ENCODE measurements at places on chromosomes 7 and 10.

- no peak for DNase-seq
Measured at GRCh38 chr10:73232887-73233286, 14.2 kb downstream of the DNAJC9 start.

GRCh38 chr7:112160771-112161150, 45.4 kb downstream of the DOCK4 start:
- DNase-seq: no peak

GRCh38 chr7:94510582-94511496, 1.2 kb downstream of the CASD1 start:
- no peak for DNase-seq

- DNase-seq: no peak
Measured at GRCh38 chr10:79132681-79133381, 64.1 kb downstream of the ZMIZ1 start.

GRCh38 chr7:47638679-47639315, 56.9 kb upstream of the TNS3 start:
- no peak for DNase-seq

- DNase-seq: no peak
Measured at GRCh38 chr10:87618566-87619423, 40.9 kb upstream of the PAPSS2 start.

- DNase-seq: no peak
Measured at GRCh38 chr7:71710442-71710841, 578.5 kb downstream of the GALNT17 start.

- no peak for DNase-seq
Measured at GRCh38 chr7:69389216-69389615, 209.1 kb upstream of the AUTS2 start.

DNA sequence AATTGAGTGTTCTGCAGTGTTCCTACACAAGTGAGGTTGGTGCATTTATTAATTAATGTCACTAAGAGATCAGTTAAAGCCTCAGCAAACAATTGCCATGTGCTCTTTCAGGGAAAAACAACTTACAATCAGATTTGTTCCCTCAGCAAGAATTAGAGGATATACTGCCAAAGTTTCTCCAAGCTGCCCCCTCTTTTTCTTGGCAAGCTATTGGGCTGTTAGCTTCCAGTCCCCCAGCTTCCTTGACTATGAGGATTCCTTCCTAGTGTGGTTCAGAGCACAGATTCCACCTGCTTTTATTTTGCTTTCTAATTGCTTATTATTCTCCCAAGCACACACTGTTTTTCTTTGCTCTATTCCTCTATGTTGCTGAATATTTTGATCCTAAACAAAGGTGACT, 112.7 kb downstream of the RBM20 start:
- no peak for DNase-seq

- no peak for DNase-seq
Measured at GRCh38 chr10:99595770-99596465, 24.3 kb downstream of the SLC25A28 start.

DNA sequence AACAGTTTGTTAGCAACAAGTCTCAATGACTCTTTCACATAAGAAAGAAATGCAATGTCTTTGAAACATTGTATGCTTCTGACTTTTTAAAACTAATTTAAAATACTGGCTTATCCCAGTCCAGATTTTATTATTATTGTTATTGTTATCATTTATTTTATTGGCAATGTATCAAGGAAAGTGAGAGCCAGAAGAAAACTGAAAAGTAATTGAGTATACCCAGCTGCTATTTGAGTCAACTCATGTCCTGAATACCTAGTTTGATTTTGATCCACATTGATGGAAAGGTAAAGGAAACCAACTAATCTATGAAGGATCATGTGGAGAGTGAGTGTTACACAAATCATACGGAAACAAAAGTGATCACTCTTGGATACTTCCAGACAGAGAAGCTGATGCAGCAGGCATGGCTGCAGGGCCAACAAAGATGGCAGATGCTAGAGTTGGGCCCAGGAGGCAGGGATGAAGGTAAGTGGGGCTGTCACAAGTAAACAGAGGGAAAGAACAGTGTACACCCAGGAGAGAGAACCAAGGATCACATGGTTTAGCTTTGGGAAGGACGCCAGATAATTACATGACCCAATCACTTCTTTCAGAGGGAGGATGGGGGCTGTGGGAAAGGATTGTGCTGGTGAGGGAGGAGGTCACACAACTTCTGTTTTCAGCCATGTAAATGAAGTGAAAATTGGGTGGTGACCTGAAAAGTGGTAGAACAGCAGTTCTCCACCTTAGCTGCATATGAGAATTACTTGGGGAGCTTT, 179.2 kb upstream of the NAMPT start:
- no peak for DNase-seq

- DNase-seq: no peak
Measured at GRCh38 chr7:17685141-17685540, 255.2 kb downstream of the SNX13 start.

DNA sequence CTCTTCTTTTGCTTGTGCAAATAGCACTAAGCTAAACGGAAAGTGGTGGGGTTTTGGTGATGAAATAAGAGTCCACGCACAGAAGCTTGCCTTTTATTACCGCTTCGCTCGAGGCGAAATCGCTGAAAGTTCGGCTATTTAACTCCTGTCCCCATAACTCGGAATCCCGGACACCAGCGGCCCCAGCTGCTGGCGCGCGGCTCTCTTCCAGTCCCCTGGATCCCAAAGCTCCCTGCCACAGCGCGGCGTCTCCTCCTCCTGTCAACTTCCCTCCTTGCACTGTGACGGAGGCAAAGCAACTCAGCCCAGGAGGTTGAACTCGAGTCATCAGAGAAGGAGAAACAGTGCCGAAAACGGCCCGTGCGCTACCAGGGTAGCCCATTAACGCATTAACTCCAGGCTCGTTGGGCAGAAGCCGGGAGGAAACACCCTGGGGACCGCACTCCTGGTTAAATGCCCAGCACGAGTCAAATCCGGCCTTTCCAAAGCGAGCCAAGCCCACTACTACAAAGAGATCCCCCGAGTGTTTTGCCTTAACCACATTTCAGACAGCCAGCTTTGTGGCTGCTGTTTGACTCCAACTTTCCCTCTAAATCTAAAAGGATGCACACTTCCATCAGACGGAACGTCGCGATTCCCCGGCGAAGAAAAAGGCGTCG, 1.3 kb downstream of the SEMA3D start:
- no peak for DNase-seq

DNA sequence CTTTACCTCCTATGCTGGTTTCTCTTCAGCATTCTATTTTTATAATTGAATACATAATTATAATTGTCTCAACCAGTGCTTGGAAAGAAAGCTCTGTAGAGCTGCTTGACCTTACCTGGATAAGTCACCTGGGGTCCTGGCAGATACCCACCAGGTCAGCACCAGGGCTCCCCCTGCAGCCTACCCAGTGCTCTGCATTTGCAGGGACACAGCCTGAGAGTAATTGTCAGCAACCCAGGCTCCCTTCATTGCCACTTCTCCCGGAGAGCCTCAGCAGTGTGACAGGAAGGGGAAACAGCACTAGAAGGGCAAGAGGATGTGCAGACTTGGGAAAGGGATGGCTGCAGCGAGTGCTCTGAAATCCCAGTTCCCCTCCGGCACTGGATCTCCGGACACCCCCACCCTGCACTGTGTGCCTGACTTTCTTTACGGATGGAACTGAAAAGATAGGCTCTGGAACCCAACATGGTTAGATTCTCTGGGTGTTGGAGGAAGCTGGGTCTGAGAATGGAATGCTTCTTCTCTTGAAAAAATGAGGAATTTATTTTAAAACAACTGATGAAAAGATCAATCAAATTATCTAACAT, 11.4 kb upstream of the PAX4 start:
- DNase-seq: no peak

- no peak for DNase-seq
Measured at GRCh38 chr7:158683541-158683940, 21.1 kb downstream of the NCAPG2 start.

GRCh38 chr7:20033621-20034400, 183.4 kb downstream of the MACC1 start:
- no peak for DNase-seq

DNA sequence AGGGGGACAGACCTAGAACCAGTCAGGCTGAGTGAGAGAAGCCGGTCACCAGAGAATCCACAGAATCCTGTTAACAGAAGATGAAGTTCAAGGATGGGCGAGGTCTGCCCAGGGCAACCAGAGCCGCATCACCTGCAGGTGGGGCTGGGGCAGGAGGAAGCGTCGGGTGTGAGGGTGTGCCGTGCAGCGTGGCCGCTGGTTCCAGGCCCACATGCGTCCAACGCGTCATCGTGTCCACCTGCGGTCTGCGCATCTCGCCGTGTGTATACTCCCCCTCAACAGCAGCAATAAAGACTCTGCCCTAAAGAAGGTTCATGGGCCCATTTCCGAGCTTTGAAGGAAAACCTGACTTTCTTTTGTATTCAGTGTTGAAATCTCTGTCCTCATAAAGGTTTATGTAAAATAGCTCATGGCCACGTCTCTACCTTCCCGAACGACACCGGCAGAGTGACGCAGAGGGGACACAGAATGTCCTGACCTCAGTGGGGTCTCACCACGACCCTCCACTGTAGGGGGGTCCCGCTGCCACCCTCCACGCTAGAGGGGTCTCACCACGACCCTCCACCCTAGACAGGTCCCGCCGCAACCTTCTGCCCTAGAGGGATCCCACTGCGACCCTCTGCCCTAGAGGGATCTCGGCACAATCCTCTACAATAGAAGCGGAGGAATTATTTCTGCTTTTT, 446.9 kb downstream of the PTPRN2 start:
- DNase-seq: no peak

DNA sequence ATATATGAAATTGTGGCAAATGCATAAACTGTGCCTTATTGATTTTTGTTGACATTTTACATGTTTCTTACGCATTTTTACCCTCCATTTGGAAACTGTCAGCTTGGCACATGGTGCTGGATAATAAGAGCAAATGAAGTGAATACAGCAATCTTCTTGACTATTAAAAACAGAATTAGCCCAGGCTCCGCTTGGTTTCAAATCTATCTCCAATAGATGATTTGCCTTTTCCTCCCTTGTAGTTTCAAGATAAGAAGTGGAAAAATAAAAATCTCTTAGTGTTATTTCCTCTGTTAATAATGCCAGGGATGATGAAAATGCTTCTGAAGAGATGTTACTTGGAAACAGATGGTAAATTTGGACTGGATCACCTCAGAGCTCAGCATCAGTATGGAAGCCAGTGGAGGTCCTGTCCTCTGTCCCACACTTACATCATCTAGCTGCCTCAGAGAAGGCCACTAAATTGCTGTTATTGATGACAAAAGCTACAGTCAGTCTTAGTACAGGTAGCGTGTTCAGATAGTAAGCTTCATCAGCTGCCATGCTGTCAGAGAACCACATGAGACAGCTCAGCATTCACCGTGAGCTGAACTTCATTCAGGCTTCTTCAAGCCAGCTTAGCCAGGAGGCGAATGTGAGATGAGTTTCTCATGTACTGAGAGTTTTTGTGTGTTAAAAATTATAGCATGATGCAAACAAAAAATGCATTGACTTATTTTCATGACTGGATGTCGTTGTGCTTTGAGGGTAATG, 246.8 kb downstream of the CELF2 start:
- DNase-seq: no peak

- no peak for DNase-seq
Measured at GRCh38 chr7:55046582-55047342, 27.9 kb downstream of the EGFR start.

DNA sequence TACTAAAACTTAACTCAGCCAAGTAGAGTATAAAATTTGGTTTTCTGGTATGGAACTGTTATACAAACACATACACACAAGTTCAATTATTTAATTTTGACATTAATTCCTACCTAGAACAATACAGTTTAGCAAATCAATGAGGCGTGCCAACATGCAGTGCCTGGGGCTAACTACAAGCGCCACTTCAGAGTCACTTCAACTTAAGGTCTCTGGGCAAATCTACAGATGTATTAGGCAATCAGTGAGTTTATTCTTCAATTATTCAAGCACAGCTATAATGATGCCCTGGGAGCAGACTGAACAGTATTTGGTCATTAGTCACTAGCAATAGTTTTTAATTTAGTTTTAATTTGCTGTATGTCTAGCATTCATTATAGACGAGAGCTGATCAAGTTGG, 51.6 kb downstream of the HIBADH start:
- DNase-seq: no peak

GRCh38 chr10:27724287-27724686, 21.3 kb downstream of the MKX start:
- DNase-seq: no peak

- no peak for DNase-seq
Measured at GRCh38 chr10:24784923-24785322, 61.2 kb upstream of the ARHGAP21 start.

- DNase-seq: no peak
Measured at GRCh38 chr7:15856311-15856710, 169.8 kb upstream of the MEOX2 start.

DNA sequence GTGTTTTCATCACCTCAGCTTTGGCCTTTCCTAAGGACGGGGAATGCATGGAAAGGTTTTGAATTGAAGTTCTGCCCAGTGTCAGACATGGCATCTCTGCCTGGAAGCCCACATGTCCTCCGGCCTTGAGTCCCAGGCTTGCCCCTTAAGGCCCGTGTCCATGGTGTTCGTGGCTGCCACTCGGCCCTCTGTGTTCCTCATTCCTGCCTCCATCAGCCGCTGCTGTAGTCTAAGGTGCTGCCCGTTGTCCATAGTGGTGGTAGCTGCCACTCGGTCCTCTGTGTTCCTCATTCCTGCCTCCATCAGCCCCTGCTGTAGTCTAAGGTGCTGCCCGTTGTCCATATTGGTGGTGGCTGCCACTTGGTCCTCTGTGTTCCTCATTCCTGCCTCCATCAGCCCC, 180.7 kb upstream of the SHH start:
- no peak for DNase-seq

DNA sequence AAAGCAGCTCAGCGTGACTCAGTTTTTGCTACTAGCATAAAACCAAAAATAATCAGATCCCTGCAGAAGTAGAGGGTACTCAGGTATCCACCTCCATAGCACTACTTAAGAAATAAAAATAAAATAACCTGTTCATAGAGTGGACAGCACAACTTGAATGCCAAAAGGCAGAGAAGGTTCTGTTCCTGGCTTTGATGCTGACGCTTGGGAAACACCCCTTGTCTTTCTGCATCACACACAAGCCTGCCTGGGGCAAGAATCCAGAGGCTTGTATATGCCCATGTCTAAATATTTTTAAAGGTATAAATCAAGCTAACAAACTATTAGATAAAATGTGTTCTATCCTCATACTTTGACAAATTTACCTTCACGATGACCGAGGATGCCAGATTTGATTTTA, 207.3 kb downstream of the KIAA1217 start:
- DNase-seq: no peak

DNA sequence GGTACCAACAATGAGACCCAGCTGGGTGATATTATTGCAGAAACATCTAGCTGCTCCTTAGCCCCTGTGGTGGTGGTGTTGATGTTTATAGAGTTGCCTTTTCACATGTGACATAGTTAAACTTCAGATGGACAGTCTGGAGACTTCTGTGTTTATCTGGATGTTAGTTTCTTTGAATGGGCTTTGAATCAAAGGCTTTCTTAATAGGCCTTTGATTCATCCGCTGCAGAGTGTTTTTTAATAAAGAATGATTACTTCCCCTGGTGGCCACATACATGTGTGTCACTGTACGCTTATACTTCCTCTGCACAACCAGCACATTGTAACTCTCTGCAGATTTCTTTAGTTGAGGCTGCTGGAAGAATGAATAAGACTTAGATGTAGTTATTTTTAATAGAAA, 221.0 kb downstream of the DYNC1I1 start:
- DNase-seq: no peak

GRCh38 chr7:12747687-12748306, 60.4 kb downstream of the ARL4A start:
- DNase-seq: no peak

Measured in SIG-M5 (cell line).